ENCODE measurements at places on chromosomes 1 and 21. TPM values are rescaled to one million over a fixed set of nuclear protein-coding genes. Genes with fewer than 3 reads are reported as not detected.
A peak's percentile ranks its signal among the peaks of the same experiment; 100 is the strongest.

DNA sequence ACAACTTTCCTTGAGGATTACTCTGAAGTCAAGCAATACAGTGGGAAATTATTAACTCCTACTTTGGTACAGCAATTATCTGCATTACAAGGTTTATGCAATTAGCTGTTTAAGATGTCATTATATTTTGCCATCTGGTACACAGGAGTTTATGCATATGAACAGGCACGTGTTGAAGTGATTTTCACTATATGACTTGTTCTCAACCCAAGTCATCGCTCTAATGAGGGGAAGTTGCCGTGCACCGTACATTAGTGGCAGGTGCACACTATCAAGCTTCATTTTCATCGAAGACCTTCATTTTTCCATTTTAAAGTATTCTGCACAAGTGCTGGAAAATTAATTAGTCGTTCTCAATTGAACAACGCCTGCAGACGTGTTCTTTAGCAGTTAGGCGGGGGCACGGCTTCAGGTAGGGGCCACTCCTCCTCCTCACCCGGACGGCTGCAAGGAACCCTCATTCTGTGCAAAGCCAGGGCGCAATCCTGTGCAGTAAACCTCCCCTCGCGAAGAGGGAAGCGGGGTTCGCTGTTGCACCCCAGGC, 39.8 kb upstream of the NFIA start:
- DNase-seq: no peak

GRCh38 chr1:231421546-231421970, 529 bp downstream of the EGLN1 start:
- peak; percentile 28 for DNase-seq

GRCh38 chr21:37204580-37204979, 62.6 kb downstream of the VPS26C start:
- DNase-seq: no peak

DNA sequence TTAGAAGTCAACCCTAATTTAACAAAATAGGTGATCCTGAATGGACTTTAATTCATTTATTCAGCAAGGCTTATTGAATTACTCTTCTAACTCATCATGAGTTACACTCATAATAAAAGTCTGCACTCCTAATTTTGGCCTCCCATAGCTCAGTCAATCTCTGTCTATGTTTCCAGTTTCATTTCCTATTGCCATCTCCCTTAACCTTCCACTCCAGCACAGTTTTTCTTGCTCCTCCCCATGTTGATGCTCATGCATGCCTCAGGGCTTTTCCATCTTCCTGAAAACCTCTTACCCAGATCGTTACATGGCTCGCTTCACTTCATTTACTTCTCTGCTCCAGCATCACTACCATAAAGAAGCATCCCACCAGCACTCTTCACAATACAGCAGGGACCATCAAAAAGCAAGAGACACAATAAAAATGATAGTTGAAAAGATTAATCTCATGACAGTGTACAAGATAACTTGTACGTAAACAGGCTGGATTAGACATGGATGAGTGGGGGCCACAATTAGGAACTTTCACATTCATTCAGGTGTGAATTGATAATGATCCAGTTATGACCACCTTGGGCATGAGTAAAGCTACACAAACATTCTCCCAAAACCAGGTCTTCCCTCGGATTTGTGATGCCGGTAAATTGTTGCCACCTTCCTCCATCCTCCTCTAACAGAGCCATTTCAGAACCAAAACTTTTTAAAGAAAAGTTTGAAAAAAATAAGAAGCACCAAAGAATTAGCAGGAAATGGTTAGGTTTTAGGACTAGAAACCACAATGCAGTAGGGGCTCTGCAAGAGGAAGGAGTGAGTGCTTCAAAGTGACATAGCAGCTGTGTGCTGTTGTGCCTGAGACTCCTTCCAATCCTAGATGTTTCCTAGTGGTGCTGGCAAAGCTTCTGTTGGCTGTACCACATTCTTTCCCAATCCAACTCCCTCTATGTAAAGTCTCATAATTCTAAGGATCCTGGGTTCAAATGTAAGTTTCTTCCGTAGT, 89.8 kb downstream of the OLFML2B start:
- DNase-seq: no peak

The ACKR1 gene
- 4.2 TPM for total RNA-seq

DNA sequence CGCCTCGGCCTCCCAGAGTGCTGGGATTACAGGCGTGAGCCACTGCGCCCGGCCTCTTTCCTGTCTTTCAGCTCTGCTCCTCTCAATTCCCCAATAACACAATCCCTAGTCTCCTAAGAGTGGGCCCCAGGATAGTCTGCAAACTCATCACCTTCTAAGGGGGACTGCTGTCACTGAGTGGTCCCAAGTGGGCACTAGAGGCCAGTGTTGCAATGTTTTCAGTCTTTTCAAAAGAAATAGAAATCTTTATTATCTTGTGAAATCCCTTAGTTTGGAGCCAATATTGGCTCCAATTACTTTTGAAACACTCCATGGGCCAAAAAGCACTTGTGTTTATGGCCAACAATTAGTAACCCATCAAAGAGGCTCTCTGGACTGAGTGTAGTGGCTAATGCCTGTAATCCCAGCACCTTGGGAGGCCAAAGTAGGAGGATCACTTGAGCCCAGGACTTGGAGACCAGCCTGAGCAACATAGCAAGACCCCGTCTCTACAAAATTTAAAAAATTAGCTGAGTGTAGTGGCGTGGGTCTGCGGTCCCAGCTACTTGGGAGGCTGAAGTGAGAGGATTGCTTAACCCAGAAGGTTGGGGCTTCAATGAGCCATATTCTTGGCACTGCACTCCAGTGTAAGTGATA, 28.6 kb upstream of the ZNF697 start:
- DNase-seq: no peak

The OR6N1 gene
- not detected for total RNA-seq

The LDLRAD1 gene
- total RNA-seq: not detected

DNA sequence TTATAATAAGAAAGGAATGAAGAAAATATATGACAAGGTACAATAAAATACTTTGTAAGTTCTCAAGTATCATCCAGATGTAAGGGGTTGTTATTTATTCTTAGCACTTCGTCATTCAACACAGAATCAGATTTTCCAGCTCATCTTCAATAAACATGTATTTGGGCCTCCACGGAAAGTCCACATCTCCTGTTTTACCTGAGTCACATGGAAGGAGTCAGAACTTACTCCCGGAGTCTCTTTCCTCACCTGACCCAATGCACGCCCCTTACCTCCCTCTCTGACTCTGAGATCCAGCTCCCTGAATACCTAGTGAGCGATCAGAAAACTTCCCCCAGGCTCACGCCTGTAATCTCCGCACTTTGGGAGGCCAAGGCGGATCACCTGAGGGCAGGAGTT, 1.5 kb upstream of the PMVK start:
- no peak for DNase-seq

DNA sequence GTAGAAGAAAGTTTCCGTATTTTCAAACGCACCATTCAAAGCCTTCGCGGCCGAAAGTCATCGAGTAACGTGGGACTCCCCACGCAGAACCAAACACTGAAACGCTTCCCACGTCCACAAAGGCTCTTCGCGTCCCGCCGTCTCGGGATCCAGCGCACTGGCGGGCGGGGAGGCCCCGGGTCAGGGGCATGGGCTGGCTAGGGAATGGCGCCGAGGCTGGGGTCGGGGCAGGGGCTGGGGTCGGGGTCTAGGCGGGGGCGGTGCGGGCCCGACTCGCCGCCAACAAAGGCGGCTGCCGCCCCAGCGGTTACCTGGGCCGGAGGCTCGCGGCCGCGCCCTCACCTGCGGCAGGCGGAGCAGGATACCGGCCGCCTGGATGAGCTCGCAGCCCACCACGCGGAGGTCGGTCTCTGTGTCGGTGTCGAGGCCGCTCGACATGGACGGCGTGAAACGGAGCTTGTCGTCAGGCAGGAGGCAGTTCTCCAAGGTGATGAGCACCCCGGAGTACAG, 403 bp downstream of the CCNL2 start:
- no peak for DNase-seq

DNA sequence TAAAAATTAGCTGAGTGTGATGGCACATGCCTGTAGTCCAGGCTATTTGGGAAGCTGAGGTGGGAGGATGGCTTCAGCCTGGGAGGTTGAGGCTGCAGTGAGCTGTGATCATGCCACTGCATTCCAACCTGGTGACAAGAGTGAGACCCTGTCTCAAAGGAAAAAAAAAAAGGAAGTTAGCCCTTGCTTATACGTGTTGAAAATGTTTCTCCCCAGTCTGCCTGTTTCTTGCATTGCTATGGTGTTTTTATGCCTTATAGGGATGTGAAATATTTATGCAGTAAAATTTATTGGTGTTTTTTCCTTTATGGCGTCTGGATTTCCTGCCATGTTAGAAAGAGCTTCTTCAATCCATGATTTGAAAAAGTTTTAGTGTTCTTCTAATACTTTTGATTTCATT, 3.6 kb upstream of the RERE start:
- DNase-seq: no peak

GRCh38 chr1:162912061-162912667, 51.2 kb upstream of the CCDC190 start:
- DNase-seq: no peak

GRCh38 chr21:29193072-29193471, 62.6 kb downstream of the MAP3K7CL start:
- no peak for DNase-seq

DNA sequence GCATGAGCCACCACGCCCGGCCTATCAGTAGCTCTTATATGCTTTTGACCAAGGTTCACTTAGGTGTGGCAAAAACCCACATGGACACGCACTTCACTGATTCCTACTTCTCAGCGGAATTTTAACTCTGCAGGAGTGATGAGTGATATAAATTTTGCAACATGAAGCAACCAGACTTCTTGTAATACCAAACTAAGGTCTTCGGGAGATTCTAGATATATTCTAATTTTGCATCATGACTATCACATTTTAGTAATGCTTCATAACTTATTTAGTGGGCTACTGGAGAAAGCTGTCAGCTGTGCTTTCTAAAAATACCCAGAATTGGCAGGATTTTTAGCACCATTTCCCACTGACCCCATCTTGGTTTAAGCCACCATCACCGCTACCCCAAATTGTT, 27.8 kb downstream of the RHCE start:
- no peak for DNase-seq

GRCh38 chr1:153831026-153831425, 55.8 kb downstream of the SLC27A3 start:
- no peak for DNase-seq

DNA sequence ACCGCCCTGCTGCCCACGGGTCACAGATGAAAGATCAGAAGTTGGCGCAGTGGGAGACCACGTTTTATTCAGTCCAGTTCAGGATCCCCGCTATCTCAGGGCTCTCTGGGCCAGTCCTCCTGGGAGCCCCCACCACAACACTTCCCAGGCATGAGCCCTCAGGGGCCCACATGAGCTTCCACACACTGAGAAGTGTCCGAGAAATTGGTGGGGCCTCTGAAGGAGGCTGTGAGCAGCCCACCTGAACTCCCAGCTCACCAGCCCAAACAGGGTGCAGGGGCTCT, 12.1 kb downstream of the TRIM46 start:
- no peak for DNase-seq

- no peak for DNase-seq
Measured at GRCh38 chr1:154158307-154159125, 3.6 kb upstream of the NUP210L start.

GRCh38 chr1:113765306-113766230, 6.3 kb upstream of the PHTF1 start:
- DNase-seq: no peak

GRCh38 chr1:111140680-111140967, 601 bp downstream of the CEPT1 start:
- no peak for DNase-seq

GRCh38 chr1:91541918-91542533, 41.4 kb downstream of the CDC7 start:
- DNase-seq: no peak

DNA sequence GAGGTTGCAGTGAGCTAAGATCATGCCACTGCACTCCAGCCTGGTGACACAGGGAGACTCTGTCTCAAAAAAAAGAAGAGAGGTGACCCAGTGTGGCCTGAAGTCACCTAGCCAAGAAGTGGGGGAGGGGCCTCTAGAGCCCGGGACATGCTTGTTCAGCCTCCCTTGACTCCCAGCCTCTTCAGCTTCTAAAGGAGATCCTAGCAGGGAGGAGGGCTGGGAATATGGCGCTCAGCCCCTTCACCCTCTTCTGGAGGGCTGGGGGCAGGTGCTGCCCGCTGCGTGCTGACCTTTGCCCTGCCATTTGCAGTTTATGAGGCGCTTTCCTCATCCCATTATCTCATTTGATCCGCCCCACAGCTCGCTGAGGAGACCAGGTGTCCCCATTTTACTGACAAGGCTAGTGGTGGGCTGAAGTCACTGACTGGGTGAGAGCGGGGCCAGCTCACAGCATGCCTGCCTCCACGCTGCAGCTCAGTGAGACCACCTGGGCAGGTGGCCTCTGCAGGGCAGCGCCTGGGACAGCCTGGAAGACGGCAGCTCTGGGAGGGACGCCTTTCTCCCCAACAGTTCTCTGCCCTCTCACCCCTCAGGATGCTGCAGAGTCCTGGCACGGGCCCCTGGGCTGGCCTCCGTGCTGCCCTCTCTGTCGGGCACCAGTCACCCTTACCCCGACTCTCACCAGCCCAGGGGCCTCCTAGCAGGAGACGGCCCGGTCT, 7.5 kb downstream of the ELF3 start:
- no peak for DNase-seq

DNA sequence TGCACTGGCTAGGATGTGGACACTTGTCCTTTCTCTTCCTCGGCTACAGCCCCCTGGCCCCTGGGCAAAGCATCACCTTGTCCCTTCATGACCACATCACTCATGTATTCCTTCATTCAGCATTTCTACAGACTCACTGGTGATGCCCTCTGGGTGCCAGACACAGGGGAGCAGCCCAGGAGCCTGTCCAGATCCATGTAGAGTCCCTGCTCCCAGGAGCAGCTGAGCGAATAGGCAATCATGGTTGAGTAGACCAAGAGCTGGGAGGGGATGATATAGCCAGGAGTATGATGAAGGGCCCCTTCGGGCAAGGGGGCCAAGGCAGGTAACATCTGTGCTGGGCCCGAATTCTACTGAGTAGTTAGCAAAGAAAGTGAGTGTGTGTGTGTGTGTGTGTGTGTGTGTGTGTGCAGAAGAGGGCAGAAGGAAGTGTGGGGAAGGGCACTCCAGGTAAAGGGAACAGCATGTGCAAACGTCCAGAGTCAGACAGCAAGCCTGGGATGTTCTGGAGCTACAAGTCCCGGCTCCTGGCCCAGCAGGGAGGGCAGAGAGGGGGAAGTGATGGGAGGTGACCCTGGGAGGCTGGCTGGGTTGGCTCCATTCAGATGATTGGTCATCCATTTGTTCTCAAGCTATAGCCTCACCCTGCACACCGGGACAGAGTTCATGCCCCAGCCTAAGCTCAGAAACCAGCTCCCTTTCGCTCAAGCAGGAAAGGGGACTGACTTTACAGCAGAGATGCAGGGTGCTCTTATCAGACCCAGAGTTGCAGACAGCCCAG, 21.0 kb upstream of the PIK3CD start:
- no peak for DNase-seq

The MROH9 gene
- not detected for total RNA-seq

Measured in cerebellum (tissue), 4 donors.